ENCODE measurements at places on chromosomes 13 and 19. TPM values are rescaled to one million over a fixed set of nuclear protein-coding genes. Genes with fewer than 3 reads are reported as not detected.

Gene SLC10A2
- total RNA-seq, result not detected

GRCh38 chr13:49320975-49321374, 73.2 kb downstream of the CDADC1 start:
- DNase-seq, result no peak

DNA sequence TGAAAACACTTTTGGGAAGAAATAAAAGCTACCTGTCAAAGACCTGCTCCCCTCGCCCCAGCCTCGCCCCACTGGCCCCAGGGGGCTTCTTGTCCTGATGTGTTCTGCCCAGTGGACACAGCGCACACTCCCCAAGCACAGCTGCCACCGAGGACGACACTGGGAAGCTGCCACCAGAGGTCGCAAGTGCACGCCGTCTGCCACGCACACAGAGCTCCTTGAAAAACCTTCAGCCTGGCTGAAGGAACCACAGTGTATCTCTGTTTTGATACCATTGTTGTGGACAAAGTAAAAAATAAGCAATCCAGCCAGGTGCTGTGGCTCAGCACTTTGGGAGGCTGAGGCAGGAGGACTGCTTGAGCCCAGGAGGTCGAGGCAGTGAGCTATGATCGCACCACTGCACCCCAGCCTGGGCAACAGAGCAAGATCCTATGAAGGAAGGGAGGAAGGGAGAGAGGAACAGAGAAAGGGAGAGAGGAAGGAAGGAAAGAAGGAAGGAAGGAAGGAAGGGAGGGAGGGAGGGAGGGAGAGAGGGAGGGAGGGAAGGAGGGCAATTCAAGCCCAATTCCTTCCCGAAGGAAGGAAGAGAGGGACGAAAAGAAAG, 57.3 kb downstream of the CEBPG start:
- DNase-seq, result peak; percentile 71

Gene TMEM59L
- 0.12 TPM for total RNA-seq

- peak; percentile 39 for DNase-seq
Measured at GRCh38 chr19:5719274-5719960, 529 bp downstream of the LONP1 start.

DNA sequence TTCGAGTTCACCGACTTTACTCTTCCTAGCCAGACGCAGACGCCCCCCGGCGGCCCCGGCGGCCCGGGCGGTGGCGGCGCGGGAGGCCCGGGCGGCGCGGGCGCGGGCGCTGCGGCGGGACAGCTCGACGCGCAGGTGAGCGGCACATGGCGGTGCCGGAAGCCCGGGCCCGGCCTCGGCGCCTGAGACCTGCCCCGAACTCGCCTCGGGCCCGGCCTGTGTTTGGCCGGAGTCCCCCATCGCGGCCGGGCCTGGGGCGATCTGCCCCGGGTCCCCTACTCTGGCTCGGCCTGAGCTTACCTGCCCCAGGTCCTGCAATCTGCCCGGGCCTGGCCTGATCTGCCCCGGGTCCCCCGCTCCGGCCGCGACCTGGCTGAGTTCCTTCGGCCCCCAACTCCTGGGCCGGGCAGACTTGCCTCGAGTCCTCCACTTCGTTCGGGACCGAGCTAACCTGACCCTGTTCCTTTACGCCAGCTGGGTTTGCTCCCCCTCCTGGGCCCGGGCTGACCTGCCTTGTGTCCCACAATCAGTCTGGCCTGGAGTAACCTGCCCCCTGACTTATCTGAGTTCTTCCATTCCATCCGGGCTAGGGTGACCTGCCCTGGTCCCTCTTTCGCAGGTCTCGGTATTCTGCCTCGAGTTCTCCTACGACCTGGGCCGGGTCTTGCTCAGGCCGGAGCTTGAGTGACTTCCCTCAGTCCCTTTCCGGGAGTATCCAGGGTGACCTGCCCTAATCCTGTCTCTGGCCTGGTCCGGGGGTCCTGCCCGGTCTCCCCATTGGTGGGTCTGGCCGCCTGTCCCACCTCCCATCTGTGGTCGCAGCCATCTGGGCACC, 764 bp downstream of the UPF1 start:
- peak; percentile 20 for DNase-seq

GRCh38 chr19:30512176-30513081, 140.2 kb downstream of the ZNF536 start:
- no peak for DNase-seq

Gene ZNF491
- total RNA-seq, result 1.4 TPM

DNA sequence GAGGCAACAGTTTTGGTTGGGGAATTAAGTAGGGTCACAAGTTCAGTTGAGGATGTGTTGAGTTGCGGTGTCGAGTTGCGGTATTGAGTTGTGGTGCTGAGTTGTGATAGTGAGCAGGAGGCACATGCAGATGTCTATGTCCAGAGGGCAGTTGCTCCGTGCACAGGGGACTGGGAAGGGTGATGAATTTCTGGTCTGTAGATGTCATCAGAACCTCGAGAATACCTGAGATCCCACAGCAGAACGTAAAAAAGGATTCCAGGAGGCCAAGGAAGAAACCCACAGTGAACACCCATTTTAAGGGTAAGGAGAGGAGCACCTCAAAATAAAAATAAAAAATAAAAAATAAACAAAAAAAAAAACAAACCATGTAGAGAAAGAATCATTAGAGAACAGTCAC, 354.4 kb upstream of the ARGLU1 start:
- no peak for DNase-seq

Gene SIGLEC5
- total RNA-seq, result not detected

GRCh38 chr13:89199138-89199537, 1528.0 kb downstream of the SLITRK5 start:
- DNase-seq, result no peak

GRCh38 chr19:40512473-40513344, 45.9 kb downstream of the SPTBN4 start:
- DNase-seq, result no peak

Gene KLK1
- total RNA-seq, result 1.1 TPM

GRCh38 chr13:33176526-33176925, 109.0 kb downstream of the STARD13 start:
- no peak for DNase-seq

Gene SLC17A7
- total RNA-seq, result 0.25 TPM

- DNase-seq, result no peak
Measured at GRCh38 chr19:52258426-52258825, 11.0 kb upstream of the ZNF766 start.

Gene PLIN5
- total RNA-seq, result not detected

GRCh38 chr19:31570718-31571117, 221.5 kb upstream of the TSHZ3 start:
- no peak for DNase-seq

Gene CBY2
- not detected for total RNA-seq

DNA sequence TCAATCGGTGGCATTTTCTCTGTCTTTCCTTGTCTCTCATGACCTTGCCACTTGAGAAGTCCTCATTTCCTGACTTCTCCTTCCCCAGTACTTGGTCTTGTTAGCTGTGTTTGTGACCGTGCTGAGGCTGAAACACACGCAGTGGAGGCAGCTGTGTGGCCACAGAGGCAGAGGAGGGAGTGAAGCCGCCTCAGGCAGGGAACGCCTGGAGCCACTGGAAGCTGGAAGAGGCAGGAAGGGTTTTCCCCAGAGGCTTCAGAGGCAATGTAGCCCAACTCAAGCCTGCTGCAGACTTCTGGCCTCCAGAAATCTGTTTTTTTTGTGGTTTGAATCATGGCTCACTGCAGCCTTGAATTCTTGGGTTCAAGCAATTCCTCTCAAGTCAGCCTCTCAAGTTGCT, 29.2 kb upstream of the ARGLU1 start:
- no peak for DNase-seq

Gene ZFP14
- 6.8 TPM for total RNA-seq

Gene IGFL3
- total RNA-seq, result not detected

DNA sequence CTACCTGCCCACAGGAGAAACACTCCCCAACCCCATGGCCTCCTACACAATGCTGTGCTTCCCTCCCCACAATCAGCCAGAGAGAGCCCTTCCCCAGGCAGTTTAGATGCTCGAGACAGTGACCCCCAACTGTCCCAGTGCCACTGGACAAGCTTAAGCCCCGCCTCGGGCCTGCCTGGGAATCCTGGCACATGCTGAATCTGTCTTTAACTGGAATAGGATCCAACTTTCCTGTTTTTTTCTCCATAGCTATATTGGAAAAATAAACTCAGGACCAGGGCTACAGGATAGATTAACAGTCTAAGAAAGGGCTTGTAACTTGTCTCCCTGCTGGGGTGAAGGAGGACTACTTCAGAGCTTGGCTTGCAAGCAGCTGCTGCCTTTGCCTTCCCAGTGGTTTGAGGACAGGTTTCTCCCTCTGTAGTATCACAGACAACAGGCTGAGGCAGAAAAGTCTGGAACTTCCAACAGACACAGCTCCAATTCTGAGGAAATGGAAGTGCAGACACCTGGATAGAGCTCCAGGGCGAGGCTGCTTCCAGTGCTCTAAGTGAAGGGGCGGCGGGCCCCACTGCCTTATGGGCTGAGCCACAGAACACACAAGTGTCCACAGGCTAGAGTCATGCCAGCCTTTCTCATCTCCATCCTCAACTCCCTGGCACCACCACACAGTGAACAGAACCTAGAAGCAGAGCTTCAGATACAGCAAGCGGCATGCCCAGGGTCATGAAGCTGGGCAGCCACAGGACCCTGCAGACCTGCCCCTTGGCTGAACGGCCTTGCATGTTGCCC, 228.3 kb downstream of the TUBA3C start:
- no peak for DNase-seq

DNA sequence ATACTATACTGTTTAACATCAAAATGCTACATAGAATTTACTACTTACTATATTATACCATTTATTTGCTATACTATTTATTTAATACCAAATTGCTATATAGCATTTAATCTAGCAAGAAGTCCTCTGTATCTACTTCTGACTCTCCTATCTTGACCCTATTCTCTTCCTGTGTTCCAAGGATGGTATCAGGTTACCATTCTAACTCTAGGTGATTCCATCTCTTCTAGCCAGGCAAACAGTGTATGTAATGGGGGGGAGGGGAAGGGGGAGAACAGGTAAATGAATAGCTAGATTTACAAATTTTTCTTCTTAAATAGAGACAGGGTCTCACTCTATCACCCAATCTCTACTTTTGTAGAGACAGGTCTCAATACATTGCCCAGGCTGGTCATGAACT, 200.3 kb downstream of the DIAPH3 start:
- no peak for DNase-seq

DNA sequence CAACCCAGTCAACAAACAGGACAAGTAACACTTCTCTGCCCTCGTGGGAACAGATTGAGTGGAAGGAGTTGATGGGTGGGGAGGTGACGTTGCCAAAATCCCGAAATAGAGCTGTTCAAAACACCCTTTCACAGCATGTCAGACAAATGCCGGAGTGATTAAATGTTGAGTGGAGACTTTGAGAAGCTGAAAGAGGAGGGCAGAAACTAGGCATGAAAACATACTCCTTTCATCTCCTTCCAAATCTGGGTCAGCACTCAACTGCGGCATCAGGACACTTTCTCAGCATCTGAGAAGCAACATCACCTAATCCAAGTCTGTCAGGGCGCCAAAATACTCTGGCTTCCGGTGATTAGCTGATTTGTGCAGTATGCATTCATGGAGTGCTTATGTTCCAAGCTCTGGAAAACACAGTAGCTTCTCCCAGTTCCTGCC, 51.5 kb upstream of the MRI1 start:
- DNase-seq, result no peak
